Ureter (tissue), 1 donor: ENCODE measurements at places on chromosomes 5 and 9. TPM values are rescaled to one million over a fixed set of nuclear protein-coding genes. Genes with fewer than 3 reads are reported as not detected.

- no peak for DNase-seq
Measured at GRCh38 chr9:88396836-88397577, 8.8 kb downstream of the SPIN1 start.

DNA sequence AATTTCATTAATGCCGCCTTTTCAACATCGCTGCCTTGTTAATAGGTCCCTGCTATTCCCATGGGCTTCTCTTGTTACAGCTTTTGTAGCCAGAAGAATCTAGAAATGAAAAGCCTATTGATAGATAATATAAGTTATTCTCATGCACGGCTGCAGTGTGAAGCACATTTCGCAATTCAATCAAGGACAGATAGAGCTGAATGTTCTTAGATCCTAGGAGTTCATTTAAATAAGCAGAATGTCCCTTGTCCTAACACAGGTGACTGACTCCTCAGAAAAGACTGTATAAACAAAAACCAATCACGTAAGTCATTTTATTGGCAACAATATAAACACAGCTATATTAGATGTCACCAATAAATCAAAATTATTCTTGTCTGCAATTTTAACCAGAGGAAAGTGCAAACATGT lies 9.4 kb downstream of the GLIS3 start:
- no peak for DNase-seq

DNA sequence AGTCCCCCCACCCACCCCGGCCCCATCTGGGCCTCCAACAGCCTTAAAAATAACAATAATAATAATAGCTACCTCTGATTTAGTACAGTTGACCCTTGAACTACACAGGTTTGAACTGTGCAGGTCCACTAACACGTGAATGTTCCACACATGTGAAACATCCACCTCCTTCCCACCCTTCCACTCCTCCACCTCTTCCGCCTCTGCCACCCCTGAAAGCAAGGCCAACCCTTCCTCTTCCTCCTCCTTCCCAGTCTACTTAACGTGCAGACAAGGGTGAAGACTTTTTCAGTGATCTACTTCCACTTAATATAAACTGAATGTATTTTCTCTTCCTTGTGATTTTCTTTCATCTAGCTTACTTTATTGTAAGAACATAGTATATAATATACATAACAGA lies 10.8 kb downstream of the PDGFRB start:
- DNase-seq = no peak

DNA sequence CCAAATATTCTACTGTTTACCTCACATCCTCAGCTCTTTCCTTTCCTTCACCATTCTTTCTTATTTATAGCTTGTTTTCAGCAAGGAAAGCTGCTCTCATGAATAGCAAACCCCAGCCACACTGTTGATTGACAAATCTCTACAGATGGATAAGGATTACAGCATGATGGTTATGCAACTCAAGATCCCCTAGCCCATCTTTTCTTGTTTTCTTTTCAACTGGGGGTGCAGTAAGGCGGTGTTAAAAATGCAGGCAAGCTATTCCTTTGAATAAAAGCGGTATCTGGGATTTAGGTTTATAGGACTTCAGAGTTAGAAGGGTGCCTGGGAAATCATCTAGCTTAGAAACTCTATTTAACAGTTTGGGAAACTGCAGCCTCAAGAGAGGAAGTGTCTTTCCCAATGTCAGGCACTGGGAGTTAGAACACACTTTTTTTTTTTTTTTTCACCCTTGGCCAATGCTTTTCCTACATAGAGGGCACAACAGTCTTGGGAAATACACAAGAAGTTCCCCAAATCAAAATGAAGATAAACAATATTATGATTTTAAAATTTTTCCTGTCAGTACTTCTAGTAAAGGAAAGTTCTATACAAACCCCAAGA lies 2.6 kb downstream of the SPARC start:
- DNase-seq = no peak

DNA sequence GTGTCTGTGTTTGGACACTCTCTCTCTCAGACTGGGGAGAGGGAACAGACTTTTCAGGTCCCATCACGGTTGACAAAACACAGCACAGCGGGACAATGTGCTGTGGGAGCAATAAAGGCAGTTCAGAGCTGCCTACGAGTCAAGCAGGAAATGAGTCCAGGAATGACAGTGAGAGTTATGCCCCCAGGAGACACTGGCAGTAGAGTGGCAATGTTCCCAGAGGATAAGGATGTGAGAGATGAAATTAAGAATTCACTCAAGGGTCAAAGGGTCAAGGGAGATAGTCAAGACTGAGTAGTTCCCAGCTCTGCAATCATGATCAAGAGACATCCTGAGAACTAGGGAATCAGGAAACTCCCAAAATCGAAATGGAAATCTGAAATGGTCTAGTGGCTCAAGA lies 156.1 kb downstream of the LURAP1L start:
- DNase-seq = no peak

- no peak for DNase-seq
Measured at GRCh38 chr5:94969174-94969573, 315.7 kb downstream of the MCTP1 start.

- DNase-seq = no peak
Measured at GRCh38 chr5:31194468-31194813, 955 bp downstream of the CDH6 start.

GRCh38 chr9:581673-582497 lies 259.6 kb upstream of the DMRT1 start:
- DNase-seq = no peak

DNA sequence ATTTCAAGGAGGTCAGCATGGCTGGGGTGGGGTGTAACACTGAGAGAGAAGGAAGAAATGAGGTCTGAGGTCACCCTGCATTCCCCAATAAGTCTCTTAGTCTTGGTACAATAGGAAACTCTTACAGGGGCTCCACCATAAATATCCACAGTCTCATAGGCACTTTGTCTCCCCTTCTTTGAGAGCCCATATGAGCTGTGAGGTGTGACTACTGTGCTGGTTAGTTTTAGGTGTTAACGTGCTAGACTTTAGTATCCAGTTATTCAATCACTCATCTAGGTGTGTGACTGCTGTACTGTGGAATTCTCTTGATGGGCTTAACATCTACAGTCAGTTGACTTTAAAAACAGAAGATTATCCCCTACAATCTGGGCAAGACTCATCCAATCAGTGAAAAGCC lies 378.1 kb upstream of the RFX3 start:
- no peak for DNase-seq

DNA sequence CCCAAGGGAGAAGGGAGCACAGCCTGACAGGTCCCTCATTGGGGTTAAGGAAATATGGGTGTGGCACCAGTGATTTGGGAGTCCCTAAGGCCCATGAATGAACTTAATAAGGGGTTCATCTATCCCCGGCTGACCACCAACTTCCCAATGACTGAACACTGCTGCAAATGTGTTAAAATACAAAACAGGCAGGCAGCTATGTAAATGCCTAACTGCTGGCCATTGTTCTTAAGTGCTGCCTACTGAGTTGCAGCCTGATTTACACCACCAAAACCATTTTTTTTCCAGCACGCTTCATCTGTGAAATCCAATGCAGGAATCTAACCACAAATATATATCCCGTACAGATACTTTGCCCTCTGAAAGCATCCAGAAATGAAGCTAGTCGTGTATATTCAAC lies 478.5 kb downstream of the PTPRD start:
- no peak for DNase-seq

GRCh38 chr5:30414078-30414477 lies 779.4 kb upstream of the CDH6 start:
- DNase-seq = no peak

GRCh38 chr5:154371687-154372086 lies 74.1 kb upstream of the SAP30L start:
- DNase-seq = no peak

DNA sequence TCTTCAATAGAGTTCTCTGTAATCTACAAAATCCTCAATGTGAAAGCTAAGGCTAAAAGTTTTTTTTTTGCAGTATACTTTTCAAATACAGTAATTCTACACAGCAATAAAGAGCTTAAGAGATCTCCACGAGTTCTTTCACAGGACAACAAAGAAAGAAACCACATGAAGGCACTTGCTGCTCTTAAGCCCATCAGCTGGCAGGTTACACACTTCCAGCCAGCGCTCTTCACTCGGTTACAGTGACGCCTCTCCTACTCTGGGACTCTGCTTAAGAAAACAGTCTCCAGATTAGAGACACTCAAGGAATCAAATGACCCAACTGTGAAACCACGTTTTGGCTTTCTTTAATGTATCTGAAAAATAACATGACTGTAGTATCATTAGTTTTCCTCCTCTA lies 85.0 kb downstream of the ROR2 start:
- no peak for DNase-seq

GRCh38 chr5:176392526-176392925 lies 4.0 kb downstream of the HIGD2A start:
- DNase-seq = no peak

GRCh38 chr5:71789746-71790145 lies 70.7 kb downstream of the CARTPT start:
- DNase-seq = no peak

DNA sequence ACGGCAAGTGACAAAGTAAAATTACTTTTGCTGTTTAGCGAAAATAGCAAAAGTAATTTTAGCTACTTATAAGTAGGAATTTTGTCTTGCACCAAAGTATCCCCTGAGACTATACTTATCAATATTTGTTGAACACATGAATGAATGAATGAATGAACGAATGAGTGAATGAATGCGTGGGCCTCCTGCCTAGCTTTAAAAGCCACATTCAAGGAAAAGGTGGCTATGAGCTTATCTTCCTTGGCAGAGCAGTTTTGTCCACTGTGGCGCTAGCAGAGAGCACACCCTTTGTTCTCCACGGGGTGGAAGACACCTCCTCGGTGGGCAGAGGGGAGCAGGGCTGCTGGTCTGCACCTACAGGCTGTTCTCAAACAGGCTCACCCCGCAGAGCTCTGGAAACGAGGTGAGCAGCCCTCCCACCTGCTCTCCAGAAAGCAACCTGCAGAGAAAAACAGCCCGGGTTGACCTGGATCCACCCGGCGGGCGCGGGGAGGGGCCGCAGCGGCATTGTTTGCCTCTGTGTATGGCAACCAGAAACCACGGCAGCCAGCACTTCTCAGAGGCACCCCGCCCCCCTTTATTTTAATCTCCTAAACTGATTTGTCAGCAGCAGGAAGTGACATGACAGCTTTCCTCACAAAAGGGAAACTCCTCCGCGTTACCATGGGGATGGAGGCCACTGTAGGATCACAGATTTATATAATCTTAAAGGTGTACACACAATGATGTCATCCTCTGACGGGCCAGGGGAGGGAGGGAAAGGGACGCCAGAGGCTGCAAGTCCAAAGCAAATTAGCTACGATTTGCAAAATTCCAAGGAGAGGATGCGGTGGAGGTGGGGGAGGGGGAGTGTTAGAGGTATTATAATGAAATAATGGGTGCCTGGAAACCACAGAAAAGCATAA lies 5.9 kb downstream of the DUSP1 start:
- DNase-seq = peak; percentile 96

DNA sequence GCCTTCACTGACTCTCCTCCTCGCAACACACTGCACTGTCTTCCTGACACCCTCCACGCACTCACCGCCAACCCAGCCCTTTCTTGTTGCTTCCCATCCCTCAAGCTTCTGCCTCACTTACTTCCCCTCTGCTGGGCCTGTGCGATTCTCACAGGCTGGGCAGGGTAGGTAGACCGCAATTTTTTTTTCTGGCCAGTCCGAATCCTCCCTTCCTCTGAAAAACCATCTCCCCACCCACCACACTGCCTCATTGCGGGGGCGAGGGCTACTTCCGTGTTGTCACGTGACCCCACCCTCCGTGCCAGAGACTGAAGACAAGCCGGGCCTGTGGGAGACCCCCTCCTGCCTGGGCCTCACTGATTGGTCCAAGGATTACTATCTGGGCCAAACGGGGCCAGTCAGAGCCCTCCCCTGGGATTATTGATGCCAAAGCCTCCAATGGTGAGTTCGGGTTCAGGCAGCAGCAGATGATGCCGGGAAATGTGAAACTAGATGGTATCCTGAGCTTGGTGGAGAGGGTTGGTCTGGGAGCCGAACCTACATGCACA lies 73.1 kb downstream of the STK10 start:
- no peak for DNase-seq

DNA sequence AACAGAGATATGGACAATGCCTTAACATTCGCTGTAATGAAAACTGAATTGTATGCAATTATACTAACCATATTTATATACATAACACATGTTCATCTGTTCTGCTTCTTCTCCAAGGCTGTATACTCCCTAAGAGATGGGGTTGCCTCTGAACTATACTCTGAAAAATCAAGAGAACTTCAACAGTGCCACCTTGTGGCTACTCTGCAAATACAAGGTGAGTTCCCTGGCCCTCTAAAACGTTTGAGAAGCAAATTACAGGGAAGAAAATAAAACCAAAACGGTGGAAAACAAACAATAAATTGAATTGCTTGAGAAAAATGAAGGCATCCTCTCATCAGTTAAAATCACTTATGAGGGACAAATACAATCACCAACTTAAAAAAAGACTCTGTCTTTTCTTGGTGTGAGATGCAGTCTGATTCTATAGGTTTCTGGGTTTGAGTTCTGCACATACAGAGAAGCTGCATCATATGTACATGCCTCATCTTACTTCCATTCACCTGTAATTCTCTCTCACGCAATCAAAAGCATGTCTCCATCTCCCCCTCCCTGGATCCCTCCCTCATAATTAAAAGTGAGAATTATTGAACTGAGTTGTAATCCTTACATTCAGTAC lies 98.6 kb downstream of the FBXW11 start:
- peak; percentile 51 for DNase-seq

GRCh38 chr5:166639151-166639550 lies 1652.3 kb upstream of the WWC1 start:
- no peak for DNase-seq

DNA sequence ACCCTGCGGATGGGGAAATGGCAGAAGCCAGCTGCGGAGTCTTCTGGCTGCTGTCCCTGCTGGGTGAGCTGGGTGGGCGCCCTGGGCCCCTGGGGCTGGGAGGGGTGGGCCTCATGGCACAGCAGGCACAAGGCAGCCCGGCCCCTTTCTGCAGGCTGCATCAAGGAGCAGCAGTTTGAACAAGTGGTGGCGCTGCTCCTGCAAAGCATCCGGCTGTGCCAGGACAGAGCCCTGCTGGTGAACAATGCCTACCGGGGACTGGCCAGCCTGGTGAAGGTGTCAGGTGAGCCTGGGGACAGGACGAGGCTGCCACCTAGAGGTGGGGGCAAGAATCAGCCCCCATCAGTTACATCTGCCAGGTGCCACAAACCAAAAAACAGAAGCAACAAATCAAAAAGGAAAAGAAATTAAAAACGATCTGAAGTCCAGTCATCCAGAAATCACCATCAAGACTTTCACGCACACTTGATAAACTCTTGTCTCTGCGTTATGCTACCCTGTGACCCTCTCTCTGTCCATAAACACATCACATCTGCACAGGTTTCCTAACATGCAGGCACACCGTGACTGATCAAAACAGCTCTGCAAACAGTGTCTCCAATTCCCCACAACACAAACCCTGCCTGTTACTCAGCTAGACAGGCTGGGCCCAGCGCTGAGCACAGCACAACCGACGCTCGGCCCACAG lies 13.9 kb downstream of the REXO4 start:
- peak; percentile 70 for DNase-seq

NOXA1 gene
- total RNA-seq = 12.5 TPM

SPATA31D4 gene
- total RNA-seq = not detected

MRPS27 gene
- total RNA-seq = 69.0 TPM

SPINK7 gene
- not detected for total RNA-seq

CRB2 gene
- 0.05 TPM for total RNA-seq

PRRT1B gene
- not detected for total RNA-seq

EGR1 gene
- total RNA-seq = 41.6 TPM

BARHL1 gene
- total RNA-seq = not detected

SHC3 gene
- total RNA-seq = 4.7 TPM

ITK gene
- 4.7 TPM for total RNA-seq

ZFP2 gene
- 3.0 TPM for total RNA-seq

SNX18 gene
- 27.8 TPM for total RNA-seq

C9orf43 gene
- total RNA-seq = 0.62 TPM

MYMK gene
- total RNA-seq = not detected

SKP1 gene
- 324 TPM for total RNA-seq
